ENCODE measurements at places on chromosomes 4 and X.

- DNase-seq, result no peak
These were observed 1.0 kb upstream of the ARHGAP4 start for GRCh38 chrX:153926858-153927671.

GRCh38 chrX:28058901-28059300, 77.7 kb upstream of the DCAF8L1 start:
- DNase-seq, result no peak

- DNase-seq, result no peak
These were observed 175.0 kb upstream of the ARHGEF9 start for GRCh38 chrX:63959975-63960374.

GRCh38 chr4:74522251-74522991, 77.5 kb downstream of the AREG start:
- no peak for DNase-seq

- DNase-seq, result peak; percentile 84
These were observed 183.5 kb downstream of the PCDH7 start for GRCh38 chr4:30903502-30904214.

- DNase-seq, result no peak
These were observed 255.1 kb downstream of the NPFFR2 start for GRCh38 chr4:72286910-72287309.

DNA sequence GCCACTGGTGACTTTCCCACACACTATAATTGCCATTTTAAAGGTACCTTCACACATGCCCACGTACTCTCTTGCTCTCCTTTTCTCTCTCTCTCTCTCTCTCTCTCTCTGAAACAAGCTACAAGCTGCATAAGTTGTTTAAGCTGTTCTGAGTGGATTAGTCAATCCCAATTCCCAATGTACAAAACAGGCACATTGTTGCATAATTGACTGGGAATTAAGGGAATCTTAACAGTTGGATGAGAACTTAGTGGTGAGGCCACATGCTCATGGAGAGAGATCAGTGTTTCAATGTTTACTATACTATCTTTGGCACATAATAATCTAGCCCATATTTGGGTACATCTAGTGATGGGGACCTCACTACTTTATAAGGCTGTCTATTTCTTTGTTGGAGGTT, 123.3 kb downstream of the ARHGEF9 start:
- no peak for DNase-seq

- DNase-seq, result peak; percentile 86
These were observed 230.7 kb upstream of the KCNIP4 start for GRCh38 chr4:22179124-22179874.

DNA sequence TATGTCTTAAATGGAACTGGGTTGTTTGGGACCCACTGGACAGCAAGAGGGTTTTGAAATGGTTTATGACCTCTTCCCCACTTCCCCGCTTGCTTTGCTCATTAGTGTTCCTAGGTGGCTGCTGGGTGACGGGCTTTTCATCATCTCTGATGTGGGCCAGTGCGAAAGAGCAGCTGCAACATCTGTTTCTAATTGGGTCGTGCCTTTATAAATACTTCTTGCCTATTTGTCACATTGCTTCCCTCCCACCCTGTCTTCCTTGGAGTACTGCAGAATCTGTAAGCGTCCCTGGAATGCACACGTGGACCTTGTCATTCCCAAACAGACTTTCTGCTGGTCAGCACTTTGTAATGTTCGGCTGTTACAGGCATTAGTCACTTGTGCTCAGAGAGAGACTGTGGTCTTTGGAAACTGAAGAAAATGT, 35.2 kb downstream of the SEPTIN11 start:
- DNase-seq, result peak; percentile 98

- no peak for DNase-seq
These were observed 90.4 kb downstream of the ZC4H2 start for GRCh38 chrX:64885850-64886249.

- no peak for DNase-seq
These were observed 5.2 kb downstream of the APLN start for GRCh38 chrX:129649268-129650182.

GRCh38 chrX:68832101-68832416, 3.2 kb downstream of the EFNB1 start:
- peak; percentile 84 for DNase-seq
